NCI-H1417 treated with DMSO at 0.1 percent for 48 hours (cell line): ENCODE measurements at places on chromosomes 5 and 9.

- DNase-seq = no peak
Observed at GRCh38 chr5:9483779-9484178, 62.1 kb downstream of the SEMA5A start.

GRCh38 chr5:111284825-111285224 lies 60.6 kb downstream of the CAMK4 start:
- DNase-seq = no peak

DNA sequence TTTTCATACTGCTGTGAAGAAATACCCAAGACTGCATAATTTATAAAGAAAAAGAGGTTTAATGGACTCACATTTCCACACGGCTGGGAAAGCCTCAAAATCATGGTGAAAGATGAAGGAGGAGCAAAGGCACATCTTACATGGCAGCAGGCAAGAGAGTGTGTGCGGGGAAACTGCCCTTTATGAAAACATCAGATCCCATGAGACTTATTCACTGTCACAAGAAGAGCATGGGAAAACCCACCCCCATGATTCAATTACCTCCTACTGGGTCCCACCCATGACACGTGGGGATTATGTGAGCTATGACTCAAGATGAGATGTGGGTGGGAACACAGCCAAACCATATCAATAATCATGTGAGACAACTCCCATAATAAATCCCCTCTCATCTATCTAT lies 8.7 kb downstream of the TTC39B start:
- no peak for DNase-seq

GRCh38 chr5:165187815-165188214 lies 1682.4 kb downstream of the MAT2B start:
- no peak for DNase-seq

GRCh38 chr9:118761016-118761790 lies 608.0 kb downstream of the BRINP1 start:
- DNase-seq = no peak

GRCh38 chr9:69307446-69308205 lies 17.4 kb upstream of the ENTREP1 start:
- DNase-seq = no peak

- DNase-seq = no peak
Observed at GRCh38 chr9:30120666-30121065, 2263.8 kb upstream of the ACO1 start.

DNA sequence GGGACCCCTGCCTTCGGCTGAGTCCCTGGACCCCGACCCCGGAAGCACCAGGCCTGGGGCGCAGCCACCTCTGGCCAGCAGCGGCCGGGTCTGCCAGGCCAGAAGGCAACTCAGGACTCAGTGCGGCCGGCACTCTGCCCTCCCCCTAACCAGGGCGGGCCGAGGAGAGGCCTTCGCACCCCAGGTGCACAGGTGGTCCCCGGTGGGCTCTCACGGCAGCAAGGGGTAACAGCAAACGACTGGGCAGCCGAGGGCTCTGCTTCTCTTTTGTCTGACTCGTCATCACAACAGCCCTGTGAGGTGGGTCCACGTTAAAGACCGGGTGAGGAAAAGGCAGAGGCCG lies 20.7 kb upstream of the NOTCH1 start:
- no peak for DNase-seq

DNA sequence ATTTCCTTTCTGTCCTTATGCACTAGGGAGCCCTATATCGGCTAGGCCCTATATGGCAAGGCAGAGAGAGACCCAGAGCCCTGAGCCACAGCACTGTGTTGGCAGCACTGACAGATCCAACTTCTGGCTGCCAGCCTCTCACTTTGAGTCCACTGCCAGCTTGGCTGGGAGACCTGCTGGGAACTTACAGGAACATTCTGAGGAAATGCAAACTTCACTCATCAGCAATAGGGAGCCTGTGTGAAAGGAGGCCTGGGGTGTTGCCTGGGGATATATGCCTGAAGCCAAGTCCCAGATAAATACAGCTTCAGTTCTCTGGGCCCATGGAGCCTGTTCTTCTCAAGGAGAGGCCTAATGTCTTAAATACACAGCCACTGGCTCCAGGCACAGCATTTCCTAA lies 78.0 kb downstream of the ADRB2 start:
- no peak for DNase-seq

DNA sequence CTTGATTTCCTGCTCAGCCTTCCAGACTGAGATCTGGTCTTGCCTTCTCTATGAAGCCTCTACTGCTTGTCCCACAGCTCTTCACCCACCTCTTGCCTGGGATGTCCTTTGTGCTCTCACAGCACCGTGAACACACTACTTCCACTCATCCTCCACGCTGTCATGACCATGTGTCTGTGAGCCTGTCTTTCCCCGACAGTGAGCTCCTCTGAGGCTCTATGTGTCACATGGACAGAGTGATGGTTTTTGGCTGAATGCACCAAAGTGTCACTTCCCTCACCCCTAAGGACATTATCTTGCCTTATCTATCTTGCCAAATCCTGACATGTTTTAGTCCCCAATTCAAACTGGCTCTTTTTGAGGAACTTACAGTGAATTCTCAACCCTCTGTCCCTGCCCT lies 11.3 kb downstream of the PHYKPL start:
- no peak for DNase-seq

GRCh38 chr5:178237431-178238312 lies 5.1 kb upstream of the PHYKPL start:
- no peak for DNase-seq

DNA sequence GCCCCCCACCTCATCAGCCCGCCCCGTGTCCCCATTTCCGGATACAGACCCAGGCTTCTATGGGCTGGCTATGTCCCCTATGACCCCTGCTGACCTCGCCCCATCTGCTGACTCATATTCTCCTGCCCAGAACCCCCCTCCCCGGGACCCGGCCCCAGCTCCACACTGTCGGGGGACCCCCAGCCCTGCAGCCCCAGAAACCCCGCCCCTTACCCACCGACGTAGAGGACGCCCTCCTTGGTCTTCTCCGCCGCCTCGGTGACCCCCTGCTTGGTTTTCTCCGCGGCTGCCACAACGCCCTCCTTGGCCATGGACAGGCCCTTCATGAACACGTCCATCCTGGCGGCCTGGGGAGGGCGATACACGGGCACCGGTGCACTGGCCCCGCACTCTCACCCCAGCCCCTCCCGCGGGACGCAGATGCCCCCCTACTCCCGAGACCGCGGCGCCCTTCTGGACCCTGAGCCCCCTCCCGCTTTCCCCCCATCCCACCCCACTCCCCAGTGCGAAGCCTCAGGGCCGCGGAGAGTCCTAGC lies 949 bp downstream of the SNCB start:
- DNase-seq = no peak

DNA sequence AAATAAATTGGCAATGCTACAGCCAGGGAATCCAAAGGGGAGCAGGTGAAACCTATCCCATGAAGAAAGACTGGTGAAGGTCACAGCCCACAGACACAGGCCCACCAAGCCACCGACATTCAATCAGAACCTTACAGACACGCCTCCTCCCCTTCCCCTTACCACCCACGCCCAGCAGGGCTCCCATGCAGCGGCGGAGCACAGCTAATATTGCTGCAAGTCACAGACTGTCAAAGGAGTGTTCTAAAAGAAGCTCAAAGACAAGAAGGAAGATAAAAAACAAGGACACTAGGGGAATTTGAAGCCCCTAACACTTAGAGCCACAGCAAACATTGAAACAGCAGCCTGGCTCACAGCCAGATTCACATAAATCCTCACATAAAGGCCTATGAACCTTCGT lies 91.2 kb downstream of the MED10 start:
- DNase-seq = no peak

DNA sequence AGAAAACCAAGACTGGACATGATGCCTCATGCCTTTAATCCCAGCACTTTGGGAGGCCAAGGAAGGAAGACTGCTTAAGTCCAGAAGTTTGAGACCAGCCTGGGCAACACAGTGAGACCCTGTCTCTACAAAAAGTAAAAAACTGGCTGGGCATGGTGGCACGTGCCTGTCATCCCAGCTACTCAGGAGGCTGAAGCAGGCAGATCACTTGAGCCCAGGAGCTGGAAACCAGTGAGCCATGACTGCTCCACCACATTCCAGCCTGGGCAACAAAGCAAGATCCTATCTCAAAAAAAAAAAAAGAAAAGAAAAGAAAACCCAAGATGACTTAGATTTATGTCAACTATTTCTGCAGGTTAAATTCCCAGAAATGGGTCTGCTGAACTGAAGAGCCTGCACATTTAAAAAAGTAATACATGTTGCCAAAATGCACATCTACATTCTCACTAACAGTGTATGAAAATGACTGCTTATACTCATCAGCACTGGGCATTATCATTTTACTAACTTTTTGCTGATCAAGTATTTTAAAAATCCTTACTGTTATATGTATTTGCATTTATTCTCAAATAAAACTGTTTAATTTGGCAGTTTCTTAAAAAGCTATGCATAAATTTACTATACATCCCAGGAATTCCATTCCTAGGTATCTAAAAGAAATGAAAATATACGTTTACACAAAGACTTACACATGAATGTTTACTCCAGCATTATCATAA lies 14.3 kb downstream of the ERMP1 start:
- no peak for DNase-seq

- no peak for DNase-seq
Observed at GRCh38 chr5:175922192-175922885, 45.8 kb downstream of the THOC3 start.

DNA sequence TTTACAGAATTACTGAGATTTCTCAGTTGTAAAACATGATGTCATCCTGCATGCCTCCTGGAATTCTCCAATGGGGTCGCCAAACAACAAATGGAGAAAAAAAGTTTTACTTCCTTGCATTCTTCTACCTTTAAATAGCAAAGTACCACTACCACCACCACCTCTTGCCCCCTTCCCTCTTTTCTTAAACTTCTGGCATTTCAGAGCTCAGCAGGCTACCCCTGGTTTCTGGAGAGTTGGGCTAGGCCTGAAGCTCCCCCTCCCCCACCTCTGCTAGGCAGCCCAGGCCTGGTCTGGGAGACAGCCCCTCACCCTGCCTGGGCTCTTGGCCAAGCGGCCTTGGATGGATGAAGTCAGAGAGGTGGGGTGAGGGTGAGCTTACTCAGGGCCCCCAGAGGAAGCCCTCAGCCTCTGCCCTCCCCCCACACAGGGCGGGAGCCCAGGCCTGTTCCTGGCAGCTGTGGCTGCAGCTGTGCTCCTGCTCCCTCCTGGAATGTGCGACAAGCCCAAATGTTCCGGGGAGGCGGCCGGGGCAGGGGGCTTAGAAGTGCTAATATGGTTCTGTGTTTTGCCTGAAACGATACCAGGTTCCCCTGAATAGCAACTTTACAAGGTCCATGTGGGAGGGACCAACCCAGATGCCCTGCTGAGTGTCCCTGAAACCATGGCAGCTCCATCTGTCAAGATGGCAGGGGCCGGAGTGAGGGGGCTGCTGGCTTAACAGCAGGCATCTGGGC lies 6.0 kb upstream of the CCIN start:
- no peak for DNase-seq

DNA sequence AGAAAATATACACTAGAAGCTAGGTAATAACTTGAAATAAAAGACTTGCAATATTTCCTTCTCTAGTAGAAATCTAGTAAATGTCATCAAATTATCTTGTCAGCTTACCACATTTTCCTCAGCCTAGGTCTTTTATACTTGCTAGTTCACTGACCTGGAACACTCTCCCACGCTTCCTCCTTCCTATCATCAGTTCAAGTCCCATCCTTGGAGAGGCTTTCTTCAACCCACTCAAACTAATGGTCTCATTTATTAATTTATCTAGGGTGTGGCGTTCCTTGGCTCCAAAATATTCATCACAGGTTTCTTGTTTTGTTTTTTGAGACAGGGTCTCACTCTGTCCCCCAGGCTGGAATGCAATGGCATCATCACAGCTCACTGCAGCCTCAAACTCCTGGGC lies 2.9 kb downstream of the FAM13B start:
- no peak for DNase-seq

DNA sequence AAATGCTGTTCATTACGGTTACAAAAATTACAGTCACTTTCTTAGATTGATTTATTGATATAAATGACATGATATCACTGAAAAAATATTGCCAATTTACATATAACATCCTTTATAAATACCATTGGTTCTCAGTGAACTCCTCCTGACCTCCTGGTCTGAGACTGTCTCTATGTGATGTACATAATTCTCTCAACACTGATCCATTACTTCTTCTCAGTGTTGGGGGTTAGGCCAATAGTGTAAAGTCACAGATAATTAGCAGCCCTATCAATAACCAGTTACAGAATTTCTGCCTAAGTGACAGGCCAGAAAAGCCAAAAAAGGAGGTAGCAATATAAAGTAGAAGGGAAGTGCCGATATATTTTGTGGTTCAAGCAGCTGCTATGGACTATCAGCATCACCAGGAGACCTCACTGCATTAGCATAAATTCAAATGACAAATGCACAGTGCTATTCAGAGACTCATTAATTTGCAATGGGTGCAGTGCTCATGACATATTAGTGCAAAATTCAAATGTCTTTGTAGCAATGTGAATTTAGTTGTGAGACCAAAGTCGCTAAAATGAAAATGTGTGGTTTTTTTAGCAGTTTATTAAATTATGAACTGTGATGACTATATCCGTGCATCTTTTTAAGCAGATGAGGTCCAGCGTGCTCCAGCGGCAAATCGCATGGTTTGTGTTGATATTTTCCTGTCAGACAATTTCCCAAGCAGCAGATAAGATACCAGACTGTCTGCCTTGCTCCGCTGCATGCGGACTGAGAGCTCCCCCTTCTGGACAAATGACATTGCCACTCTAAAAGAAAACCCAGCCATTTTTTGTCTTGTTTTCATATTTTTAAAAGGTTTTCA lies 144.6 kb downstream of the CETN3 start:
- peak; percentile 29 for DNase-seq

DNA sequence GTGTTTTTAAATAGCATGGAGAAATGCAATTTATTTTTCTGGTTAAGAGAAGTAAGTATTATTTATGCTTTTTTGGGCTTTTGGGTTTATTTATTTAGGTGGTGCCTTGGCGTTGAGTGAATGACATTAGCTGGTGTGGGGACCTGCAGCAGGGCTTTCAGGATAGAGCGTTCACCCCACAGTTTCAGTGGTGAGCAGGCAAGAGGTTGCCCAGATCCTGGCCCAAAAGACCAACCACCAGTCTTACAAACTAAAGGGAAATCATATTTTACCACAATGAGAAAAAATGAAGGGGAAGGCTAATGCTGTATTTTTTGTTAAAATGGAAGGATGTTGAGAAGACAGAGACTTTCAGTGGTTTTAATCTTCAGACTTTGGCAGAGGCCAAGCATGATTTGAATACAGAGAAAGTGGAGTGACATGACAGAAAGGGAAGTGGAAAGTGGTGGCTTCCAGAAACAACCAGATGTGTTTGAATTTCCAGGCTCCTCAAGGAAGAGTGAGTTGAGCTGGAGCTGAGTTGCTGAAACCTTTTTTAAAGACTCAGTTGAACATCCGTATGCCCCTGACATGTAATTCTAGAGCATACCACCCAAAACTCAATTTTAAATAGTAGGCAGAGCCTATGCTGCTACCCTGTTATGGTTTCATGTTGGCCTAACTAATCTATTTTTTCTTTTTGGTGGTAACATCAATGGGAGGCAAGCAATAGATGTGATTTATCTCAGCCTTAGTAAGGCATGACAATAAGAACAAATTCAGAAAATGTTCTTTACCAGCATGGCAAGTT lies 94.8 kb downstream of the AOPEP start:
- no peak for DNase-seq
